ENCODE measurements at places on chromosomes 2 and 18. TPM values are rescaled to one million over a fixed set of nuclear protein-coding genes. Genes with fewer than 3 reads are reported as not detected.

The UGT1A7 gene
- not detected for total RNA-seq

The SGO2 gene
- 4.8 TPM for total RNA-seq

The RBKS gene
- total RNA-seq = 1.2 TPM

The AMMECR1L gene
- total RNA-seq = 13.6 TPM

The LHCGR gene
- total RNA-seq = 0.16 TPM

The KYNU gene
- total RNA-seq = 0.16 TPM

The FBXO36 gene
- total RNA-seq = 6.2 TPM

The REG1B gene
- not detected for total RNA-seq

The PAX8 gene
- not detected for total RNA-seq

The CDH19 gene
- total RNA-seq = under 0.01 TPM

The GPR39 gene
- total RNA-seq = 5.0 TPM

The MBOAT2 gene
- total RNA-seq = 189 TPM

The FBXO15 gene
- total RNA-seq = 3.1 TPM

The EVX2 gene
- not detected for total RNA-seq

Measured in occipital lobe (tissue), 3 donors.